Motor neuron (in vitro differentiated cells): ENCODE measurements at places on chromosomes 6 and 20. TPM values are rescaled to one million over a fixed set of nuclear protein-coding genes. Genes with fewer than 3 reads are reported as not detected.
A peak's percentile ranks its signal among the peaks of the same experiment; 100 is the strongest.

DNA sequence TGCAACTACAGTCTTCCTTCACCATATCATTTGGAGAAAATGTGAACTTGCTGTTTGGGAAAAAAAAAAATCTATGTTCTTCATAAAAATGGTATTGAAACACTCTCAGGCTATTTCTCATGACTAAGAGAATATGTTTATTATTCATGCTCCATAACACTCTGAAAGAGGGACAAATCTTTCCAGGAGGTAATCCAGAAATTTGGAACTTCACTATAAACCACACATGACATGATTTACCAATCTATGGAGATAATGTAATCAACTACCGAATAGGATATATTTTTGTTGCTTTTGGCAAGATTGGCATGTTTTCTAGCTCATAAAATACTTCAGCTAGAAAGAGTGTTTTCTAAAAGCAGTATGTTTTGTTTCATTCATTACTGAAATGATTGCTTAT lies 56.3 kb downstream of the THEMIS start:
- ATAC-seq = no peak

DNA sequence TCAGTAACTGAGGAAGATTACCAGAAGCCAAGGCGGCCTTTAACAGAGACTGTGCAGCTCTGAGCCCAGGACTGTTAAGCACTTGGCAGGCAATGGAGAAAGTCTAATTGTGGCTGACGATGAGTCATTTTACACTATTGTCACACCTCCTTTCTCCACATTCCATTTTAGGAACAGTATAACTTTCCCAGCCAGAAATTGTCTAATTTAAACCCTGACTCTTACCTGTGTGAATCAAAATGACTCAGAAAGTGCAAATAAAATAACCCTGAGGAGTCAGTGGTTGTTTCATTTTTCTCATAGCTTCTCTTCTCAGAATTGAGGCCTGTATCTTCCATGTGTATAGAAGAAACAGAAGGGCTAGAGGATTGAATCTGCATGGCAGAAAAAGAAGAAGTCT lies 40.0 kb upstream of the OPN5 start:
- ATAC-seq = peak; percentile 47

THEMIS gene
- 0.24 and 0.39 TPM in 2 replicates for total RNA-seq

DNA sequence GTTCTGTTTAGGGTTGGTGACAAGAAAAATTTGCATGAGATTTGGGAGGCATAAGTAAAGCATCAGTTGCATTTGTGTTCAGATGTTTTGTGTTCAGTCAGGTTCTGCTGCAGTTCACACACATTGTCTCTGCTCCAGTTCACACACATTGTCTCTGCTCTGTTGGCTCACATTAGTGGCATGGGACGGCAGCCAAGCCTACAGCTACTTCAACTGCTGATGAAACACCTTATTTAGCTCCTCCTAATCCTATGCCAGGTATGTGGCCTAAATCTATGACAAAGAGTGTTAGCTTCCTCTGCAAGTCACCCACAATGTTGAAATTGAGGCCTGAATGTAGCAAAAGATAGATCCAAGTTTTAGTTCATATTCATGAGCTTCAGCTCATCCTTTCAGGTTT lies 278.1 kb upstream of the SYNCRIP start:
- no peak for ATAC-seq

DNA sequence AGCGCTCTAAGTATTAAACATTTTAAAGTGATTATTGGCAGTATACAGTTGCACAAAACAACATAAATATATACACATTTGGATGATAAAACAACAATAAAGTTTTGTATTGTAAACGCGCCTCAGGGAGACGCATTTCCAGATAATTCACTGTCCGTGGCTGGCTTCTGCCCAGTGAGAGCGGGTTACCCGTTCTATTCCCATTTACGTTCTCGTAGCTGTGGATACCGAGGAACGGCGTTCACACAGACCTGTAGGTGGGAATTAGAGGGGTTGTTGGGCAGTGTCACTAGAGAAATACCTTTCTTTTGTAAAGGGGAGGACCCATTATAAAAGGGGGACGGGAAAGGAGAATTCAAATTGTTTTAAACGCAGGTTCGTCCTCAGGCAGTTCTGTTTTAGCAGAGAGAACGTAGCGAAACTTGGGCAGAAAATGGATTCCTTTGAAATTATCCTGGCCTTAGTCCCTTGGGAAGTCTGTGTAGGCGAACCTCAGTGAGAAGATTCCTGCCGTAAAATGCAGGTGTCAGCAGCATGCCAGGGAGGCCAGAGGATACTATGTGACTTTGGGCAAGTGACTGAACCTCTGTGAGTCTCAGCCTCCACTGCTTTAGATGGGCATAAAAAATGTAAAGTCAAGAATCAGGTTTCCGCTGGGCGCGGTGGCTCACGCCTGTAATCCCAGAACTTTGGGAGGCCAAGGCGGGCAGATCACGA lies 756 bp downstream of the MTG2 start:
- no peak for ATAC-seq

GRCh38 chr6:37007340-37008043 lies 2.0 kb downstream of the FGD2 start:
- ATAC-seq = no peak

BPIFA1 gene
- not detected in 2 replicates for total RNA-seq
